ENCODE measurements at places on chromosomes 2 and 18.

- no peak for DNase-seq
These were observed 71.5 kb downstream of the BABAM2 start for GRCh38 chr2:27962006-27962405.

GRCh38 chr2:129907256-129907998 lies 72.0 kb upstream of the RAB6C start:
- no peak for DNase-seq

DNA sequence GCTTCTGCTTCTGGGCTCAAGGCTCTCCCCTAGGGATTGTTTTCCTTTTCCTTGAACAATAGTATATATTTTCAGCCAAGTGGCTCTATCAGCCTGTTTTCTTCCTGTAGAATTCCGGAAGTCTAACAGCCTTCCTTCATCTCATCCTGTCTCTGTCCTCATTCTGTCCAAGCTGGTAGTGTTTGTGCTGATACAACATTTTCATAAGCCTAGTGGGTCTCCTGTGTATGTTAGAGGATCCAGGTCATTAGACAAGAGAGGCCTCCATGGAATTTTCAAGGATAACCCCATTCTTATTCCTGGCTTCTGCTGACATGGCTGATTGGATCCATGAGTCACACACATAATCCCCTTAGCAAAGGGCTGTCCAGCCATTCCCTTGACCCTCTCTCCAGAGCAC lies 467.6 kb downstream of the PTPRM start:
- no peak for DNase-seq

DNA sequence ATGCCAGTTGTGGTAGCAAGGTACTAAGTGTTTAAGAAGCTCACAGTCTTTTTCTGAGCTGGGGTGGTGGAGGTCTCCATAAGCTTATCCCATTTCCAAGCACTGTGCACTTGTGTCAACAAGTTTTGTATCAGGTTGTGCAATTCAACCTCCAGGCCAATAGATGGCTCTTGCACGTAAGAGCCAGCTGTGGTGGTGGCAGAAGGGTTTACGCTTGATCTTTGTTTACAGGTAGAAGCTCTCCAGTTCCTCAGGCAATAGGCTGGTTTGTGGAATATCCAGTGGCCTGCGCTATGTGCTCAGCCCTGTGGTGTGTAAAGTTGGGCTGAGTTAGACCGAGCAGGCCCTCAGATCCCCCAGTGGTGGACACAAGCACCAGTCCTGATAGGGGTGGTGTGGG lies 89.7 kb upstream of the CNTNAP5 start:
- no peak for DNase-seq

DNA sequence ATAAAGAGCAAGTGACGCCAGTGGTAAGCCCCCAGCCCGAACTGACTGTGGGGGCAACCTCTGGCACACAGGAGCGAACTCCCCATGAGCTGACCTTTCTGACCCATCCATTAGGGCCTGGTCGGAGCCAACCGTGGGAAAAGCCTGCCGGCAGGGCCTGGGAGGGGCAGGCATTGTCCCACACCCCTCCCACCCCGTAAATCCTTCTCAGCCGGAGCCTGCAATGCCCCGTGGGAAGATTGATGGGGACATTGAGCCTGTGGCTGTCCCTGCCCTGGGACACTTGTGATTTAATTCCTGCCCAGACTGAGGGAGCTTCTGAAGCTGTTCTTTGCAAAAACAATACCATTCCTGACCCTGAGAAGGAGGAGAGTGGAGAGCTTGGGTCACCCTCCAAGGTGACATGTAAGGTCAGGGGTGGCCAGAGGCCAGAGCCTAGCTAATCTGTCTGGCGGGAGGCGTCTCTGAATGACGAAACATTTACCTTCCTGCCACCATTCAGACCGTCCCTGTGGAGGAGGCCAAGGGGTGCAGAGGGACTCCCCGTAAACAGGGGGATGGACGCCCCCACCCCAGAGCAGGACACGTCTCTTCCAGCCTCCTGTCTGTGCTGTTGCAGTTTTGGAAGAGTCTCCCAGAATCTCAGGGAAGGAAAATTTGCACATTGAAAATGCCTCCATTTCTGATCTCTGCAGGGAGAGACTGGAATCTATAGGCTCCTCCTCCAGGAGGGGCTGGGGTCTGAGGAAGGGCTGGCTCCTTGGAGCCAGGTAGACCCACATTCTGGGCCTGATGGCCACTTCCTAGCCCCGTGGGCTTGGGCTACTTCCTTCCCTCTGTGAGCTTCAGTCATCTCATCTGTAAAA lies 51.2 kb upstream of the HS6ST1 start:
- no peak for DNase-seq

GRCh38 chr2:151157000-151157735 lies 104.5 kb downstream of the RBM43 start:
- DNase-seq, result no peak

GRCh38 chr2:18597618-18598017 lies 8.2 kb upstream of the NT5C1B start:
- DNase-seq, result no peak

GRCh38 chr2:222049946-222050345 lies 248.9 kb downstream of the PAX3 start:
- DNase-seq, result no peak

- DNase-seq, result no peak
These were observed 29.8 kb downstream of the NFATC1 start for GRCh38 chr18:79425569-79425886.

DNA sequence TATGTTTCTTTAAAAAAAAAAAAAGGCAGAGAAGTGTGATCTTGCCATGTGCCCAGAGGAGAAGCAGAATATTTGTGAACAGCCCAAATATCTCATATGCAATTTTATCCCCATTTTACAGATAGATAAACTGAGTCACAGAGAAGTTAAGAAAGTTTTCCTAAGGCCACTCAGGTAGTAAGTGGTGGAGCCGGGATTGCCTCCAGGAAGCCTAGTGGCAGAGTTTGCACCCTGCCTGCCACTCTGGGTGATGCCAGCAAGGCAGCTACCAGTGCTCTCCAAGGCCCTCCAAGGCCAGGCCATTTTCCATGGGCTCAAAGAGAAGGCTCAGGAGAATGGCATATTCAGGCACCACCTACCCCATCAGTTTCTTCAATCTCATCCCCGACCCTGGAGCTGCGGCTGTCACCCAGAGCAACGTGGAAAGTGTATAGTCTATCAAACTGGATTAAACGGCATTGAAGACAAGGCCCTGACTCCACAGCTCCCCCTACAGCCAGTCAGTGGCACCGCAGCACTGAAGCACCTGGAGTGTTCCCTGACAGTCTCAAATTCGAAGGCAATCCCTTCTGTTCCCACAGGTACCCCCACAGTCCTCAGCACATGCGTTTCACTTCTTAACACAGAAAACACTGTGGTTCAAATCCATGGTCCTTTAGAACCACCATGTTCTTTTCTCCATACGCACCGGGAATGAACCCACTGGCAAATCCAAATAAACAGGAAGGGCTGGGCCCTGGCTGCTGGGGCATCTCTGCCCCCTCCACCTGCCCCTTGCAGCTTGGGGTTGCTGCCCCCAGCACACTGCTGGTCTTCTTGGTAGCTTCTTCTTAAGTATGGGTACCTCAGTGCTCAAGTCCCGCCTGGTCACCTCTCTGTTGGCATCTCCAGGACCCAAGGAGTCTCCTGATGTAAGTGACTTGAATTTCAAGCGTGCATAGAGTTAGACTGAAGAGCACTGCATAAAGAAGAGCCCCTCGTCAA lies 175.3 kb downstream of the INHBB start:
- peak; percentile 26 for DNase-seq

DNA sequence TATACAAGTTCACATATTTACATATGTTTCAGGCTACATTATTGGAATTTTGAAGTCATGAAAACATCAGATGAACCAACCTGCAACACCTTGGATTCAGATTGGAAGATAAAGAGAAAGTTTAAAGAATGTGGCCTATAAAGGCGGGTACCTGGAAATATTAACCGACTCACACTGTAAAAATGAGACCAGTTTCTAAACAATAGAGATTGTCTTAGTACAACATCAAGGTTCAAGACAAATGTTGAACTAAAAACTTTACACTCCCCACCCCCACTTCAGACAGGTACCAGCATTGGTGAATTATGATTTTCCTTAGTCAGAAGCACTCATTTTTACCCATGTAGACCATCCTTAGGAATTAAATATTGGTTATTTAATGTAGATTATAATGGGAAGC lies 186.4 kb upstream of the EPC2 start:
- no peak for DNase-seq
